Stimulated activated CD4-positive, alpha-beta T cell treated with anti-CD3 and anti-CD28 coated beads, TNF-alpha, amount 100 ng/mL, for 4 hours (primary cell): ENCODE measurements at places on chromosomes 3 and 15.

DNA sequence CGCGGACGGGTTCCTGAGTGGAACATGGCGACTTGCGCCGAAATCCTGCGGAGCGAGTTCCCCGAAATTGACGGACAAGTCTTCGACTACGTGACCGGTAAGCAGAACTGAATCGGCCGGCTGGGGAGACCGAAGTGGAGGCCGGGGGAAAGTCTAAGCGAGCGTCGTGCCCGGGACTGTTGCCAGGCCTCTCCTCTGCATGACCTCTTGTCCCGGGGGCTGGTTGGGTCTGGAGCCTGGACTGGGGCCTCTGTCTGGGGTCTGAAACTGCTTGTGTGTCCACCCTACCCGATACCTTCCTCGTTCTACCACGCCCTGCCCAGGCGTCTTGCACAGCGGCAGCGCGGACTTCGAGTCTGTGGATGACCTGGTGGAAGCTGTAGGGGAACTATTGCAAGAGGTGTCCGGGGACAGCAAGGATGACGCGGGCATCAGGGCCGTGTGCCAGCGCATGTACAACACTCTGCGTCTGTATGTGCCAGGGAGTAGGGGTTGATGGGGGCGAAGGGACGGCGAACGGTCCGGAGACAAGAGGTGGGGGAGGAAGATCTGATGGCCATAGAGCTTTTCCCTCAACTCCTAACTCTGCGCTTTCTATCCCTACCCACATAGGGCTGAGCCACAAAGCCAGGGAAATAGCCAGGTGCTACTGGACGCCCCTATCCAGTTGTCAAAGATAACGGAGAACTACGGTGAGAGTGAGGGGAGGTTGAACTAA, at the start of gene ABCF3:
Gene ABCF3 (plus strand): TSS at position 16 of the 718 bp plus-strand sequence. CDS start 9 bp downstream, at position 25.
- no peak for DNase-seq

DNA sequence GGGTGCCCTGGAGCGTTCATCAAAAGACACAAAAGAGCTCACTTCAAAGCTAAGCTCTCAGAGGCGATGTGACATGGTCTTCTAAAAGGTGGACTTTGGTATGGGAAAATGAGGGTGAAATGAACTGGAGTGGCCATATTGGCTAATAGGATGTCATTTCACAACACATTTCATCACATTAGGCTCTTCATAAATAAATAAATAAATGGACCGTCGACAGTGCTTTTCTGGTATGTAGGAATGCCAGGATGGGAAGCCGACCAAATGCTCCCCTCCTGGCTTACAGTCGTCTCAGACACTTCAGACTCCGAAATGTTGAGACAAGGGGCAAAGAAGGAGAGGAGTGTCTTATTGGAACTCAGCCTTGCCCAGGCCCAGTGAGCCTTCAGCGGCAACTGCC, 383.0 kb downstream of the NTRK3 start:
- DNase-seq: no peak

DNA sequence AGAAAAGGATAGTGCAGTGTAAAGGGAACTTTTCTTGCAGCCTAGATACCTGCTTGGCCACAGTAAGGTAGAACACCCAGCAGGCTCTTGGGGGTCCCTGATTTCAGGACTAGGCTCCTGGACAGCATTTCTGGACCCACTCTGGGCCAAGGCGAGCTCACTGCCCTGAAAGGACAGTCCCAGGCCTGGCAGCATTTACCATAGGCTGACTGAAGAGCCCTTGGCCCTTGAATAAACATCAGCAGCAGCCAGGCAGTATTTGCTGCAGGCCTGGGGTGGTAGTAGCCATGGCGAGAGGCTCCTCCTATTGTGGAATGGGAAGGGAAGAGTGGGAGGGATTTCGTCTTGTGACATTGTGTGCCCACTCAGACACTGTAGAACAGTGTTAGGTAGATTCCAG, 529.2 kb downstream of the TUSC7 start:
- no peak for DNase-seq

DNA sequence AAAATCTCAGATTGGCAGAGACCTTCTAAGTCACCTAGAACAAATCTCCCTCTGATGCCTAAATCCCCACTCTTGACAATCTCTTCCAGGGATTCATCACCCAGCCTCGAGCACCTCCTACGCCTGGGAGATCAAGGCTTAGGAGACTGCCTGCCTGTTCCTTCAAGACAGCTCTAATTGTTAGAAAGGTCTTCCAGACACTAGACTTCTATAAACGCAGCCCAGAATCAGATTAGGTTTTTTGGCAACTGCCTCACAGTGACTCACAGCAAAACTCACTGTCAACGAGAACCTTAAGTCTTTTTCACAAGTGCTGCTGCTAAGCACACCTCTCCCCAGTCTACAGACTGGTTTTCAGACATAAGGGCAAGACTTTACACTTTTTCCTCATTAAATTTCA, 23.1 kb downstream of the SRGAP3 start:
- DNase-seq: no peak

DNA sequence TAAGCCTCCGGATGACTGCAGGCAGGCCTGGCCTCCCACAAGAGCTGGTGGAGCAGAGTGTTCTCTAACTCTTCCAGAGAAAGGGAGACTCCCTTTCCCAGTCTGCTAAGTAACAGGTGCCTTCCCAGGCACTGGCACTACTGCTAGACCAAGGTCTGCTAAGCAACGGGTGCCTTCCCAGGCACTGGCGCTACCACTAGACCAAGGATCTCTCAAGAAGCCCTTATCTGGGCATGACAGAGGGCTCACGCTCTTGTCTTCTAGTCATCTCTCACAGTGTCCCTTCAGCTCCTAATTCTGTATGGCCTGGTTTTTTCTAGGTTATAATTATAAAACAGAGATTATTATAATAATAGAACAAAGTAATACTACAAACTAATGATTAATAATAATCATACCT, 27.8 kb downstream of the MYL3 start:
- no peak for DNase-seq

DNA sequence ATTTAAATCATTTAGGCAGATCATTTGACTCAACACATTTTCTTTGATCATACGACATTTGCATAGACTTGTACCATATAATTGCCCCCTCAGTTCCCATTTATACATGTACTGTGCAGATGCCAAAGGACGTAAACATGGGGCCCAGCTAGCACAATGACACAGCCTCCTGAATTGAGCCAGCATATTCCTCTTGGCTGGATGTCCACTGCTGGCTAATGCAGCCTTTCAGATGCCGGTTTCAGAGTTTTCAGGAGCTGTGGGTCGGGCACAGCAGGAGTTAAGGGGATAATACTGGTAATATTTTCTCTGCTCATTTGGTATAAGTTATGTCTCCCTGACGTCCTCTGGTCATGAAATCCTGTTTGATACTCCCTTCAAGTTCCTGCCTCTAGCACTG, 39.4 kb downstream of the KAT2B start:
- DNase-seq: no peak

DNA sequence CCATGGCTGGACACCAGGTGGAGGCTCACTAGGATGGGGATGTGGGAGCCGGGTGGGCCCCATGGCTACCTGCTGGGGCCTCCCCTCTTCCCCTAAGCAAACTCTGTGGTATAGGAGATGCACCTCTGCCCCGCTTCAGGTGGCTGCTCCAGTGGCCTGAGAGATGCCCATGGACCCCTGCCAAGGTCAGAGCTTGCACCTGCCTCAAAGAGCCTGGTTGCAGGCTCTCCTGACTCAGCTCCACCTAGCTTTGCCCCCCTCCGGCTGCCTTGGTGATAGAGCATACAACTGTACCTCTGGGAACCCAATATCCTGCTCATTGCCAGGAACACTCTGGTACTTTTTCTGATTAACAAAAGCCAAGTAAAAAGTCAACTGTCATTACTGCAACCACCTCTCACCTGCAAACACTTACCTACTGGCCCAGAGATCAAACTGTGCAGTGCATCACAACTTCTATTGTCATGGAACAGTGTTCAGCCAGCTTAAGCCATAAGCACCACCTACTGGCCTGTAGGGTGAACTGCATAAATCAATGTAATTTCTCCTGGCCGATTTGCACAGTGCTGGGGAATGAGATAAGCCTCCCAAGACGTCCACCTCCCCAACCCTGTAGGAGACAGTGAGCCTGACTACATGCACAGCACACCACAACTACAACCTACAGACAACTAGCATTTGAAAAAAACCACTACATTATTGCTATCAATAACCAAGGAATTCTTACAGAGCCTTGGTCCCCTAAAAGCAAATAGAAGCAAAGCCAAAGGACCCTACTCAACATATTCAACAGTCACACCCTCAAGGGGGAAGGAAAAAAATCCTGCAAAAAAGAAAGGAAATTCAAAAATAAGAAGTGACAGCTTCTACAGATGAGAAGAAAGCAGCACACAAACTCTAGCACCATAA, 352.4 kb upstream of the ARHGEF26 start:
- peak; percentile 10 for DNase-seq
